NCI-H69 (cell line): ENCODE measurements at places on chromosomes 7 and 10.

GRCh38 chr10:635088-635861 lies 54.2 kb downstream of the DIP2C start:
- no peak for DNase-seq

DNA sequence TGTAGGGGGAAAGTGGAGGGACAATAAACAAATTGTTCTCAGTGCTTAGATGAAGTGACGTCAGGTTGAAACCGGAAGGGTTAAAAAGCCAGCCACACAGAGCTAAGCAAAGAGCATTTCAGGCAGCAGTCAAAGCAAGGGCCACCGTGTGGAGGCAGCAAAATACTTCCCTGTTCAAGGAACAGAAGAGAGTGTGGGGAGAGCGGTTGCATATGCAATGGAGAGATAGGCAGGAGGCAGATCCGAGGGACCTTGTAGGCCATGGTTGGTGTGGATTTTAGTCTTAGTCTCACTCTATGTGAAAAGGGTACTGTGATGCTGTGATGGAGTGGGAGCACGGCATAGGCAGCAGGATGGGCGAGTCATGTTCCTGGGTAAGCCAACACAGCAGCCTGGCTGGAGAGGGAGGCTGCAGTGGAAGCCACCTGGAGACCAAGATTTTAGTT lies 3.8 kb upstream of the STN1 start:
- DNase-seq = peak; percentile 88

- no peak for DNase-seq
Measured at GRCh38 chr10:34697351-34698247, 117.5 kb downstream of the PARD3 start.

- DNase-seq = peak; percentile 54
Measured at GRCh38 chr10:97463363-97464132, 17.6 kb downstream of the ZDHHC16 start.
